ENCODE measurements at places on chromosomes 7 and 10.

- DNase-seq = no peak
Measured at GRCh38 chr10:31962826-31963588, 34.4 kb upstream of the ARHGAP12 start.

DNA sequence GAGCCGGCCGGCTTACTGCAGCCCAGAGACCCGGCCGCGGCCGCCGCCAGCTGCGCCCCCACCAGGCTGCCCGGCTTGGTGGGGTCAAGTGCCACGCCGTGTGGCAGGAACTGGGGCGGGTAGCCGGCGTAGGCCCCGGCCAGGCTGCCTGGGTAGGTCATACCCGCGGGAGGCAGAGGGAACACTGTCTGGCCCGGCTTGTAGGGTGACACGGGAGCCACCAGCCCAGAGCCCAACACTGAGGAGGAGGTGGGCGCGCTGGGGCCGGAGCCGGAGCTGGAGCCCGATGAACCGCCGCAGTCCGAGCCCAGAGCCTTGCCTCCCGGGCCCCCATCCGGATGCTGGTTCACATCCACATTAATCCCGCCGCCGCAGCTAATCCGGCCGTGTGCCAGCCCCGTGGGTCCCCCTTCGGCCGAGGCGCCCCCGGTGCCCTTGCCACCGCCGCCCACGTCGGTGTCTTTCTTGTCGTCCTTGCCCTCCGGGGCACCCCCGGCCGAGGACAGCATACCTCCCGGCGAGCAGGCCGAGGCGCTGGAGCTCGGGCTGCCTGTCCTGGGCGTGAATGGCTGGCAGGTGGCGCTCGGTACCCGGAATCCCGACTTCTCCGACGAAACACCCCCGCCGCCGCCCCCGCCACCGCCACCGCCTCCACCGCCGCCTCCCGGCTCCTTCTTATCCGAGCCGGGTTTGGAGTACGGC, 2.0 kb downstream of the ZNF503 start:
- DNase-seq = peak; percentile 81

GRCh38 chr10:34796133-34796532, 19.0 kb downstream of the PARD3 start:
- no peak for DNase-seq

GRCh38 chr7:38554586-38554985, 76.6 kb downstream of the AMPH start:
- no peak for DNase-seq

GRCh38 chr7:154424350-154424749, 372.2 kb downstream of the DPP6 start:
- no peak for DNase-seq

DNA sequence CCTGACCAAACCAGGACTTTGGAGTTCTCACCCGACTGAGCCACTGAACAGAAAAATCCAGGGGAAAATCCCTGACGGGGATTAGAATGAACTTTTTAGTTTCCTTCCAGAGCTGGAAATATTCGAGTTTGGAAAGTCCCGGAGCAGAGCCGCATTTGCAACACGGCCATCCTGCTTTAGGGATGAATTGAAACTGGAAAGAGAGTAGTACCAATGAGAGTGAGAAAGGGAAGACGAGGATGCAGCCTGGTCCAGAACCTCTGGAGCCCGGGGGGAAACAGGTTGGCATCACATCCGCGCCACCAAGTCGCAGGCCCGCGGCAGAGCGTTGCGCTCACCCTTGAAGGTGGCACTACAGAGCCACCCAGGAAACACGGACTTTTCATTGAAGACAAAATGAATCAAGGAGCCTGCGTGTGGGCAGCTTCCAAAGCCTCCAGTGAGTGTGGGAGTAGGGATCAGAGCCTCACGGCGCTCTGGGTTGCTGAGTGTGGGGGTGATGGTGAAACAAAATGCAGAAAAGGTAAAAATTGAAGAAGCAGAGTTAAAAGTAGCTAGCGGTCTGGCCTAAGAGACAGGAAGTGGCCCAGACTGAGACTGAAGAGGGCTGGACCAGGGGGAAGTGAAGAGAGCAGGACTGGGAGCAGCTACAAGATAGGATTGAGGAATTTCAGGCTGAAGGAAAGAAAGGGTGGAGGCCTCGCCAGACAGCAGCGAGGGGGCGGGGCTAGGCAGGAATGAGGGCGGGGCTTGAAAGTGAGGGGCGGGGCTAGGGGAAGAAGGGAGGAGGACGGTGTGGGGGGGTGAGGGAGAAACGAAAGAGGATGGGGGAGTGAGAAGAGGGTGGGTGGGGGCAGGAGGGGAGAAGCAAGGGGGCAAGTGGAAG, 1.8 kb downstream of the SMURF1 start:
- DNase-seq = no peak

- peak; percentile 7 for DNase-seq
Measured at GRCh38 chr7:32164341-32164996, 94.3 kb upstream of the PDE1C start.

DNA sequence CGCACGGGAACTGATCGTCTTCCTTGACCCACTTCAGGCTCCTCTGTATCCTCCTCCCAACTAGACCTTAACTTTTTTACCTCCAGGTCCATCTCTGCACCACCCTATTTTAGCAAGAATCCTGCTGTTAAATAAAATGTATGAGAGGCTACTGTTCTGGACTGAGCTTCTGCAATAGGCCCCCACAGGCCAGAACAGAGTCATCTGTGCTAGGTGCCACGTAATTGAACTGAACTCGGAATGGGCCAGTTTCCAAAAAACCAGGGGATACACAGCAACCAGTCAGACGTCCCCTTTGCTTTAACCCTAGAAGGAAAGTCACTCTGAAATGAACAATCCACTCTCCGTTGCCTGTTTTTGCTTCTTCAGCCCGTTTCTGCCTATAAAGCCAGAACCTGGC, 71.3 kb downstream of the CHST15 start:
- DNase-seq = no peak

DNA sequence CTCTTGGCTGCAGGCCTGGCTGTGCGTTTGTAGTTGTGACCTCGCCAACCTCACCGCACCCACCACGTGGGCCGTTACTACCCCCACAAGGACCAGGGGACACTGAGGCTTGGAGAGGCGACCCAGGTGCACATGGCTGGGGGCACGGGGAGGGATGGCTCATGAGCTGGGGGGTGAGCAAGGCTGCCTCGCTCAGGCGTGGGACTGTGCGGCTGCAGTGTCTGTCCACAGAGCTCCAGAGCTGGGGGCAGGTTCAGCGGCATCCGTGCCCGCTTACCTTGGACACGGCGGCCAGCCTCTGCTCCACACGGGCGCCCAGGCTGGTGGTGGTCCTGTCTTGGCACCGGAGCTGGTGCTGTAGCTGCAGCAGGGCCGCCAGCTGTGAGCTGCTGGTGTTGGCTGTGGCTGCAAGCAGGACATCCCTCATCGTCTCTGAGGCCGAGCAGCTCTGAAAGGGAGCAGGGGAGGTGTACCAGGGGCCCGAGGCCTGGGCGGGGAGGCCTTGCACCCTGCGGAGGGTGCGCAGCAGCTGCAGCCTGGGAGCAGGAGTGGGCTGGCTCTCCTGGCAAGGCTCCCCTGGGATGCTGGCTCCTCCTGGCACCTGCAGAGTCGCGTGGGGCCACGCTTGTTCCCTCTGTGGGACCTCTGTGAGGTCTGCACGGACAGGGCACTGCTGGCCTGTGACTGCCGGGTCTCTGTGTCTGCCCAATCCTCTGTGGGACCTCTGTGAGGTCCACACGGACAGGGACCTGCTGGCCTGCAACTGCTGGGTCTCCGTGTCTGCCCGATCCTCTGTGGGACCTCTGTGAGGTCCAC, 60.0 kb upstream of the NKX6-2 start:
- DNase-seq = no peak

DNA sequence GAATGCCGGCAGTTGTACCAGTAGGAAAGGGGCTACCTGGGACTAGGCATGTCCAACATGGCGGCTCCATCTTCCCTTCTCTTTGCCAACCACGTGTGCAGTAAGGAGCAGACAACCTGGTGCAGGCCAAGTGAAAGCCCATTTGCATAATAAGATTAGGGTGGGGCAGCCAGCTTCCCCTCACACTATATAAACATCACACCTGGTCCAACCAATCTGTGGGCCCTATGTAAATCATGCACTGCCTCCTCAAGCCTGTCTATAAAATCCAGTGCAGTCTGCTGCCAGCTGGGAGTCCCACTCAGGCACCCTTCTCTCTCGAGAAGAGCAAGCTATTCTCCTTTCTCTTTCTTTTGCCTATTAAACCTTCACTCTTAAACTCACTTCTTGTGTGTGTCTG, 429.3 kb downstream of the CALN1 start:
- no peak for DNase-seq

DNA sequence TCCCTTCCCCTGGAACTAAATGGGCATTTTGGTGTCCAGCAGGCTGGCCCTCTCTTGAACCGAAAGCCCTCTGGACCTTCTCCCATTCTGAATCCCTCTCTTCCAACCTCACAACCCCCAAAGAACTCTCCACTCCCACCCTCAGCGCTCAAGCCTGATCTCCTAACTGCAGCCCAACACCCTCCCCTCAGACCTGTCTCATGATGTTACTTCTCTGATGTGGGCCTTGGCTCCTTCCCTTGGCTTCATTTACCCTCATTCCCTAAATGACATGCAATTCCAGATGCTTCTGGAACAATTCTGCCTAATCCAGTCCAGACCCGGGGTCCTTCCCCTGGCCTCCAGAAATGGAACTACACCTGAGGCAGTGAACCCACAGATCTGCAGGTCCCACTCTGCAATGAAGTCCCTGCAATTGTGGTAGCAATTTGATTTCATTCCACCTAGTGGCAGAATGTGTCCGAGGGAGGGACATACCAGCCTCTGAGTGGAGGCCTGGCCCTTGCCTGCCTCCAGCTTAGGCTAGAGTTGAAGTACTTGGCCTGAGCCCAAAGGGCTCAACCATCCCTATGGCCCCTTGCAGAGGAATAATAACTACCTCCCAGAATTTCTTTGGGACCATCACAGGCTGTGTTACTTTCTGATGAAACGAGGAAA, 4.1 kb upstream of the CEP41 start:
- DNase-seq = no peak

GRCh38 chr7:50865450-50865849, 82.8 kb upstream of the GRB10 start:
- no peak for DNase-seq

- no peak for DNase-seq
Measured at GRCh38 chr10:101767600-101767945, 8.3 kb downstream of the FGF8 start.

DNA sequence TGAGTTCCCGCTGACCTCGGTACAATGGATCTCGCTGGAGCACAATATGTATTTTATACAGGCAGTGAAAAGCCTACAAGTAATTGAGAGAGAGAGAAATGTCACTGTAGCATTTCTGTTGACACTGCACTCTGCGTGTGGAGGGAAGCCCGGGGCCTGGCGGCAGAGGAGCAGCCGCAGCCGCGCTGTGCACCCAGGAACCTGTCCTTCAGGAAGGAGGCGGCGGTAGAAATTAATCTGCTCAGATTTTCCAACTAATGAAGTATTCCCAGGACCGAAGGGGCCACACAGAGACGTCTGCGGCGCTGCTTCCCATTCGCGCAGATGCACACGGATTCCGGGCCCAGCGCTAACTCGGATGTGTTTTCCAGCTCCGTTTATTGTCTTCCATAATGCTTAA, 170.1 kb downstream of the EBF3 start:
- DNase-seq = no peak

DNA sequence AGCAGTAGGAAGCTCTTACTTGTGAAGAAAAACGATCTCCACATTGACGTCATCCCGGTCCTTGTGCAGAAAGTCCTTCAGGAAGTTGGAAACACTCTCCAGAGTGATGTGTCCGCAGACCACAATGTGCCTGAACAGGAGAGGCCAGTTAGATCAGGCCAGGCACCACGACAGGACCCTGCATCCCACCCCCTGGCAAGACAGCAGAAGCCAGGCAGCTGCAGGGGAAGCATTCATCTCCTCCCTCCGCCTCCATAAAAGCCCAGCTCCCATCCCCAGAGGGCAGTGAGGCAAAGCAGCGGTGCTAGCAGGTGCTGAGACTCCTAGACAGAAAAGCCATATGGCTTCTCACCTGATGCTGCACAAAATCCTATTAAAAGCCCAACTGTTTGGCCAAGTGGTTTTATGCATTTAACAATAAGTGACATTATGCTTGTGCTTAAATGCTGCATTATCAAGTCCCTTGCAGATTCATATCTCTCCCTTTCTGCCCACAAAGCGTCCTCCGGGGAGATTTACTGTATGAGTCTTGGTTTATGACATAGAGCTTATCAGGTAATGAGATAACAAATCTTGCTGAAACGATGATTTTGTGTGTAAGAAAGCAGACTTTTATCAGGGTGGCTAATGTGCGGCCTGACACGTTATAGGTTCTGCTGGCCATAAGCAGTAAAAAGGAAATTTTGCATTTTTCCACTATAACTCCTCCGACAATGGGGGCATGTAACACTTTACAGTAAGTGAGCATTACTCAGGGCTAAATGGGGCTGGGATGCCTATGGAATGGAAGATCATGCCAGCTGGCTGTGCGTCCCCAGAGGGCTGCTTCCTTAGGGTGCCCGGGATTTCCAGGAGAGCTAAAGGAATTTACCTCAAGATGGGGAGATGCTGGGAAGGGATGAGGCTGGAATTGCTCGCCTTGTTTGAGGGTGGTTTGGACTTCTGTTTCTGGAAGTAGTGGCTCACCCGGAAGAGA, 546.9 kb downstream of the KCNMA1 start:
- DNase-seq = no peak

- DNase-seq = no peak
Measured at GRCh38 chr10:84522612-84523462, 194.4 kb downstream of the CCSER2 start.

GRCh38 chr7:100493476-100494264, 9.9 kb downstream of the NYAP1 start:
- peak; percentile 77 for DNase-seq

DNA sequence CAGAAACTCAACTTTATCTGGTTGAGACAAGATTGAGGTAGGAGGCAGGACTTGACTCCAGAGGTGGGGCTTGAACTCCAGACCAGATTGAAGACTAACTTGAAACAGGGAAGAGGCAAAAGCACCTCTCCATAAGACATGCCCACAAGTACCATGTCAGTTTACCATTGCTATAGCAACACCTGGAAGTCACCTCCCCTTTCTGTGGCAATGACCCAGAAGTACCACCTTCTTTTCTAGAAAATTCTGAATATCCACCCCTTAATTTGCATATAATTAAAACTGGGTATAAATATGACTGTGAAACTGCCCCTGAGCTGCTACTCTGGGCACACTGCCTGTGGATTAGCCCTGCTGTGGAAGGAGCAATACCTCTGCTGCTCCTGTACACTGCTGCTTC, 4.9 kb upstream of the TOMM7 start:
- no peak for DNase-seq

- no peak for DNase-seq
Measured at GRCh38 chr10:2611603-2612002, 455.7 kb upstream of the PFKP start.

DNA sequence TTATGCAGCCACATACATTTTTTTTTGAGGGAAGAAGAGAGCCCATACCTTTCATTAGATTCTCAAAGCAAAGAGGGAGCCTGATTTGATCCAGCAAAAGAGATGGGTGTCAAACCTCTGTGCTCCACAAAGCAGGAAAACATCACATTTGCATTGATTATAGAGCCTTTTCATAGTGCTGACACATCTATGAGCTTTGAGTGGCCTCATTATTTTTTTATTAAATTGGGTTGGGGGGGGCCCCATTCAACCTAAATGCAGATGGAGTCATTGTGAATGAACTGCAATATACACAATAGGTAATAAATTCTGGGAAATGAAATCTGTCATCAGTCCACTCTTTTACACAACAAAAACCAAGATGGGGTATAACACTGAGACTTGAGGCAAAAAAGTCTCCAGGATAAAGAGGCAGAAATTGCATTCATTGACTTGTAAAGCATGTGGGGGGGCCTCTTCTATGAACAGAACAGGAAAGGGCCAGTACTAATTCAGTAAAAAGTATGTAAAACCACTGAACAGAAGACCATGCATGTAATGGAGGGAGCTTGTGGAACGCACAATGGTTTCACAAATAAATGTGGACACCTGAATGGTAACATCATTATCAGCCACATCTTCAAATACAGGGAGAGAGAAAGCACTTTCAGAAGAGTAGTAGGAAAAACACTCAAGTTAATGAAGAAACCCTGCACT, 17.7 kb upstream of the ASB4 start:
- no peak for DNase-seq

Measured in GM13977 (cell line).